Activated CD4-positive, alpha-beta T cell treated with anti-CD3 and anti-CD28 coated beads, Interleukin-2, amount 50 U/mL, for 16 hours (primary cell): ENCODE measurements at places on chromosomes 7 and 10.
A peak's percentile ranks its signal among the peaks of the same experiment; 100 is the strongest.

- no peak for DNase-seq
Measured at GRCh38 chr7:35605760-35606159, 89.2 kb downstream of the HERPUD2 start.

GRCh38 chr10:13340626-13341376, 7.3 kb downstream of the SEPHS1 start:
- DNase-seq: peak; percentile 12

DNA sequence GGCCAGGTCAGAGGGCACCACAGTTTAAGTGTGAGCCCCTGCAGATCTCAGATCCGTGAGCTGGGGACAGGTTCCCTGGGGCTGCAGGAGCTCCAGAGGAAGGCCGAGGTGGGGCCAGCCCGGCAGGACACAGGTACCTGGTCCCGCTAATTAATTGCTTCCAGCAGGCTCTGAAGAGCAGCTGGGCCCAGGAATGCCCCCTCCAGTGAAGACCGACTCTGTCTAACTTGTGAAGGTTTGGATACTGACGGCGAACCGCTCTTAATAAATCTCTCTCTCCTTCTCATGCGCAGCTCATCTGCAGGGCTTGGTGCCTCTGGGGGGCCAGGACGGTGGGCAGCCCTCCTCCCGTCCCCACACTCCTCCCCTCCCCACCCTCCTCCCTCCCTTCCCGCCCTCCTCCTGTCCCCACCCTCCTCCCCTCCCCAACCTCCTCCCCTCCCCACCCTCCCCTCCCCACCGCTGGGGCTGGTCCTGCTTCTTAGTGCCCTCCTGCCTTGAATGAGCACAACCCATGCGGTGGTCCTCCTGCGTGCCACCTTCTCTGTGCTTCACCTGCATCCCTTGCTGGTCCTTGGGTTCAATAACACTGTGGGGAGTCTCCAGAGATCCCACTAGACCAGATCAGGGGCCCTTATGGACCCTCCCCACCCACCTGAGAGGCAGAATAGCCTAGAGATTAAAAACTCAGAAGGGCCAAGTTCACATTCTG, 38.3 kb downstream of the PDGFA start:
- no peak for DNase-seq

DNA sequence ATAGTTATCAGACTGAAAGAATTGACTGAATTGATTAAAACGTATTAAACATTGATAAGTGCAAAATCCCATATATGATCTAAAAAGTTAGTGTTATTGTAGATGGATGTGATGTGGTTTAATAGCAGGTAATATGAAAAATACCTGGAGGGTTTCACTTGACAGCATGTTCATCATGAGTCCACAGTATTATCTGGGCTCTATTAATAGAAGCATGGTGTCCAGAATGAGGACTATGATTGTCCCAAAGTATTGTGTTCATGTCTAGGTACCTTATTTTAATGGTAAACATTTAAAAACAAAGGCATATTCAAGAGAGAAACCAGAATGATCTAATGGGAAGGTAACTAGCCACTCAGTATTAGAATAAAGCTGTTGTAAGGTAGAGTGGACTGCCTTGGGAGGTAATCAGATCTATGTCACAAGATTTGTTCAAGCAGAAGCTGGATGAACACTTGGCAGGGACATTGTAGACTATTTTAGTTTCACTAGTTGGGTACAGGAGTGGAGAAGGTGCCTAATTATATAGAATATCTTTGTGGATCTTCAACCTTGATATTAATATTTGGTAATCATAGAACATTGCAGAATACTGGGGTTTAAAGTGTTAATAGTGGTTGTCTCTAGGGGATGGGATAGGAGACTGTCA, 43.5 kb downstream of the MCU start:
- DNase-seq: no peak
